ENCODE measurements at places on chromosomes 1 and 21.

GRCh38 chr1:11518791-11519628 is 40.1 kb downstream of the DISP3 start:
- DNase-seq = no peak

DNA sequence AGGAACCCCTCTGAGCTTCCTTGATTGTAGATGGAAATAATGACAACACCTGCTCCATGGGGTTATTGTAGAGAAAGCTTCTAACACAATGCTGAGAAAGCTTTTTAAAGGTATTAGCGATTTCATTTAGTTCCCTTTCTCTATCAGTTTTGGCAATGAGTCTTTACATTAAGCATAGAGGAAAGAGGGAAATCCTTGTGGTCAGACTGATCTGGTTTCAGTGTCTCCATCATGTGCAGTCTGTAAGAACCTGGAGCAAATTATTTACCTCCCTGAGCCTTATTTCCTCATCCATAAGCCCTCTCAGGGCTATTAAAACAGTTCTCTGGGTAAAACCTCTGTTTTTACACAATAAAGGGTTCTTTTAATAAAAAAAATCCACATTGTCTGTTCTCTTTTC is 87.5 kb downstream of the FGGY start:
- no peak for DNase-seq

DNA sequence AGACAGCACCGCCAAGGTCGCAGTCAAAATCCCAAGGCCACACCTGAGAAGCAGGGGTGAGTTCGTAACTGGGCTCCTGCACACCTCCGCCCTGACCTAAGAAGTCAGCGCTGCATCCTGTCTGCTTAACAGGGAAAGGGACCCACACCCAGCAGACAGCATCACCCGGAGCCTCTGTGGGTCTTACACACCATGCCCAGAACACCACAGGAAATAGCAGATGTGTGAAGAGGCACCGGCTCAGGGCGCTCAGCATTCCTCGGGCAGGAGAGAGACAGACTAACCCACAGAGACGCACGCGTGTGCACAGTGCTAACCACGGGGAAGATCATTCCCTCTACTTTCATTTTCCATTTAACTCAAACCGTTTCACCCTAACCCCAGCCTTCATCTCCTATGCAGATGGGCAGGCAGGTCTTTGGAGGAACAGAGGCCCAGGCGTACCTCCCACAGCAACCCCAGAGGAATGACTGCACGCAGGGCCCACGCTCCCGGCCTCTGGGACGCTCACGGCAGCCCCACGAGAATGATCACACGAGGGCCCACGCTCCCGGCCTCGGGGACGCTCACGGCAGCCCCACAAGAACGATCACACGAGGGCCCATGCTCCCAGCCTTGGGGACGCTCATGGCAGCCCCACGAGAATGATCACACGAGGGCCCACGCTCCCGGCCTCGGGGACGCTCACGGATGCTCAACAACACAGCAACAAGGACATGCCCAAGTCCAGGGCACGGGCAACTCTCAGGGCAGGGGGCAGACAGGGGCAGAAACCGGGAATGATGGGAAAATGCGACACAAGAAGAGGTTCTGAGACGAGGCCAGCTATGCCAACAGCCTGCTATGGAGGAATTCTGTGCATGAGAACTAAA is 20.9 kb downstream of the POFUT2 start:
- DNase-seq = no peak

GRCh38 chr21:38793926-38794713 is 11.6 kb upstream of the ETS2 start:
- no peak for DNase-seq

DNA sequence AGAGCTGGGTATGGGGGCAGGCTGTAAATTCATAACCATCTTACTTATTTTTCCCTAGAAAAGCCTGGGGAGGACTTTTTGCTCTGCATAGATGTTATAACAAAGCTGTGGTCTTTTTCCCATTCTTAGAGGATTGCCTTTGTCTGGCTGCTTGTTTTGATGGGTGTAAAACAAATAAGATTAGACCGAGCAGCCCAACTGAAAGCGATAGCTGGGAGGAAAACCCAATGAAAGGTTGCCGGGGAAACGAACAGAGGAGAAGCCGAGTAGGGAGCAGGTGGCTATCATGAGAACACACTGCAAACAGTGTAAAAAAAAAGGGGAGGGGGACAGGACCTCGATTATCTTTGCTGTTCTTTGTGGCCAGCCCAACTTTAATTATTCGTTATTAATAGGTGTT is 1.9 kb downstream of the ELAVL4 start:
- DNase-seq = no peak

- no peak for DNase-seq
Observed at GRCh38 chr1:20466273-20466672, 19.7 kb downstream of the CAMK2N1 start.

DNA sequence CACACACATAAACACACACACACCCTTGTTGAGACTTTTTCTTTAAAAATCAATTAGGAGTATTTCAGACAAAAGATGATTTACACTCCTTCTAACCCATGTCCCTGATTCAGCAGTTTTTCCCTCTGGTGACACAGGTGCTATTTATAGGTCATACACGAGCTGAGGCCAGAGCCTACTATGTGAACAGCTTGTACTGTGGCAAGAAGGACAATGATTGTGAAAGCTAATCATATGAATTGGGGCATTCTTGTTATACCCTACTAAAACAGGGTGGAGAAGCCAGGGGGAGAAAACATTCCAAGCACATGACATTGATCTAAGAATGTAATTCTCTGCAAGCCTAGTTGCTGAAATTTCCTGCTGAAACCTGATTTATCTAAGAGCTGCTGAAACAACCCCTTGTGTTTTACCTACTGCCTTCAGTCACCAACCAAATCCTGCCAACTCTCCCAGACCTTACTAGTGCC is 60.3 kb downstream of the XCL1 start:
- no peak for DNase-seq

GRCh38 chr1:10271869-10272268 is 61.5 kb downstream of the KIF1B start:
- DNase-seq = no peak

GRCh38 chr21:16218682-16219343 is 489.0 kb downstream of the USP25 start:
- no peak for DNase-seq

DNA sequence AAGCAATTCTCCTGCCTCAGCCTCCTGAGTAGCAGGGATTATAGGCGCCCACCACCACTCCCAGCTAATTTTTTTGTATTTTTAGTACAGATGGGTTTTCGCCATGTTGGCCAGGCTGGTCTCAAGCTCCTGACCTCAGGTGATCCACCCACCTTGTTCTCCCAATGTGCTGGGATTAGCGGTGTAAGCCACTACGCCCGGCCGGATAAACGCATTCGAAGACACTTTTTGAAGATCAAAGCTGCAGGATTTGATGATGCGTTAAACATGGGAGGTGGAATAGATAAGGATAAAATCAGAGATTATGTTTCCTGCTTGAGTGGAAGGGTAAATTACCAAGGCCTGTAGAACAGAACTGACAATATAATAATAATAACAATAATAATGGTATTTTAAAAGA is 389.4 kb upstream of the POU3F1 start:
- no peak for DNase-seq

DNA sequence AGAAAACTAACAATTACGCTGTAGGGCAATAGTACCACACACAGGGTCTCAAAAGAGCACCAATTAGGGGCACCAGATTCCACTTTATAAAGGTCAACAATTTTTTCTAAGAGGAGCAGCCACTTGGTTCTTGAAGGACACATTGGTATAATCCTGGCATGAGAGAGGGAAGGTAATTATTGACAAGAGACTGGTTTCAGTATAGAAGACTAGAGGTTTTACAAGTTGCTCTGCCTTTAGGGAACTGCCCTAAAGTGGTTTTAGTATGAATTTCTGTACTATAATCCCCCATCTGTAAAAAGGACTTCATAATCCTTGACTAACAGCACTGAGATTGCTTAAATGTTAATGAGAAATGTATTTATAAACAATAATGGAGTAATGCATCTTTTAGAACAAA is 648.5 kb upstream of the PTBP2 start:
- DNase-seq = no peak

- no peak for DNase-seq
Observed at GRCh38 chr1:32592943-32593342, 53.7 kb downstream of the ZBTB8A start.

- no peak for DNase-seq
Observed at GRCh38 chr1:159092036-159092760, 15.6 kb upstream of the AIM2 start.

DNA sequence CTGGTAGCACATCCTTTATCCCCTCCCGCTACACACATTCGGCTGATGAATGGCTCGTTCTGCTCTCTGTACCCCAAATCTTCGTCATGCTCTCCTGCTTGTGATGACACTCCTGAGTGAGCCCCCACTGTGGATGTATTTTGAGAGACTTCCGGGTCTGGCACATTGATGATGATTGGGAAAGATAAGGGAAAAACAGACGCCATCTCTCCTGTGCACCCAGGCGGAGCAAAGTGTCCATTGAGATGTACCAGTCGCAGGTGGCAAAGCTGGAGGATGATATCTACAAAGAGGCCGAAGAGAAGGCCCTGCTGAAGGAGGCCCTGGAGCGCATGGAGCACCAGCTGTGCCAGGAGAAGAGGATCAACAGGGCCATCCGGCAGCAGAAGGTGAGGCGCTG is 27.9 kb upstream of the EFHD2 start:
- DNase-seq = no peak

DNA sequence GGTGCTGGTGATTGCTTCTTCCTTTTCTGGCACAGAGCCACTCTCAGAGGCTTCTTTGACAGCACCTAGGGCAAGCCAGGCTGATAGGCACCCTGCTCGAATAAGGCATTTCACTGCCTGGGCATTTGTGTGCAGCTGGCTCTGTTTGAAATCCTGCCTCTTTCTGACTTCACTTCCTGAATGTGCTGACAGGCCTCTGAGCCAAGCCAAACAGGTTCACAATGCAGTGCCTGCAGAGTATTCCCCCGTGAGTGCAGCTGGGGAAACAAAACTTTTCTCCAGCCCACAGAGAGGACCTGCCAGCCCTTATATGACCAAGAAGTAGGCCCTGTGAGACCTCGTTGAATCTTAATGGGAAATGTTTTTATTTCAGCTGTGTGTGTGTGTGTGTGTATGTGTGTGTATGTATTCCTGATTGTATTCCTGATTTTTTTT is 10.4 kb downstream of the JUN start:
- DNase-seq = no peak

- DNase-seq = no peak
Observed at GRCh38 chr1:74767490-74767889, 34.5 kb downstream of the TYW3 start.

DNA sequence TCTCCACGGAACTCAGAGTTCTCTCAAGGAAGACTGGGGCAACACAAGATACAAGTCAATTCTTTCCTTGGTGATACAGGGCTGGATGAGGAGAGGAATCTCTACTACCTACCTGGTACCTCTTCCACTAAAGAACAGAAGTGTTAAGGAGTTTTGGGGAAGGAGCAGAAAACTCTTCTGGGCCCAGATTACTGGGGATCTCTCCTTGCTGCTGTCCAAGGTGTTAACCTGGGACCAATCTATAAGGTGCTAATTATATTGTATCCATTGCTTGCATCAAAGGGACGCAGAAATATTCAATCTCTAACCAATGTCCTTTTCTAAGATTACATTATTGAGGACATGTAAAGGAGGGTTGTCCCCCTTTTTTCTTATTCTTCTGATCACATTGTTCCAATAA is 1102.5 kb downstream of the AMY1C start:
- DNase-seq = no peak

- DNase-seq = no peak
Observed at GRCh38 chr1:17646444-17647280, 107.2 kb downstream of the ARHGEF10L start.

- DNase-seq = no peak
Observed at GRCh38 chr1:26130695-26131094, 19.1 kb downstream of the PDIK1L start.

GRCh38 chr1:245341743-245342142 is 187.0 kb downstream of the KIF26B start:
- no peak for DNase-seq

DNA sequence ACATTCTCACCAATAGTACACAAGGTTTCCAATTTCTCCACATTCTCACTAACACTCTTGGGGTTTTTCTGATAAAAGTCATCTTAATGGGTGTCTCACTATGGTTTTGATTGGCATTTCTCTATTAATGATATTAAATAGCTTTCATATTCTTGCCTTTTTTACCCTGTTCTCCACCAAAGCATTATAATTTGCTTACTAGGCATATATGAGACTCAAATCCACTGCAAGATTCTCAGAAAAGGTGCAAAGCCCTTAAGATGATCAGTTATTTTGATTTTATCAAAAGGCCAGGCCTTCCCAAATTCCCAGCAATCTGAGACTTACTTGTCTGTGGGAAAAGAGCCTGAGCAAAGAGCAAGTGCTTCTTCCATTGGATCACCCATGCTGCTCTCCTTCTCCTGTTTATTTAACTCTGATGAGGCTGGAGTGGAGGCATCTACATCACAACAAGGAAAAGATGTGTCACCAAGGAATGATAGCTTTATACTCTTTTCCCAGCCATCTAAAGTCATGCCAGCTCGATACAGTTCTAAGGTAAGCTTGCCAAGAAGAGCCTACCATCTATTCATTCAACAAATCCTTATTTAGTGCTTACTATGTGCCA is 24.6 kb downstream of the CLSPN start:
- DNase-seq = no peak

DNA sequence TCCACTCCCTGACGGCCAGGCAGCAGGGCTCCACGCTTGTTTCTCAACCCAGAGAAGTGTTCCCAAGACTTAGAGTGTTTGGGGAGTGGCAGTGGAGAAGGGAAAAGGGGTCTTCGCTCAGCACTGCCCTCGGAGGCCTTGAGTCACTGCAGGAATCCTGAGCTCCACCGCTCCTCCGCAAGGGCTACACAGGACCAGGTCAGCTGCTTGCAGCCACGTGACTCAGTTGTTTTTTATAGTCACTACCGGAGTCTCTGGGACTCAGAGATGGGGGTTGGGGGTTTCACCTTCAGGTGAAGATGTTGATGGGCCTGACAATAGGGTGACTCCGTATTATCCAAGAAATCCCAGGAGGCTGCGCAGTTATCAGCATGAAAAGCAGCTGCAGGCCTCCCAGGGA is 76.2 kb upstream of the TMEM51 start:
- no peak for DNase-seq

- DNase-seq = no peak
Observed at GRCh38 chr1:30661311-30661710, 62.1 kb downstream of the MATN1 start.

- no peak for DNase-seq
Observed at GRCh38 chr1:221714227-221715152, 27.4 kb downstream of the DUSP10 start.

DNA sequence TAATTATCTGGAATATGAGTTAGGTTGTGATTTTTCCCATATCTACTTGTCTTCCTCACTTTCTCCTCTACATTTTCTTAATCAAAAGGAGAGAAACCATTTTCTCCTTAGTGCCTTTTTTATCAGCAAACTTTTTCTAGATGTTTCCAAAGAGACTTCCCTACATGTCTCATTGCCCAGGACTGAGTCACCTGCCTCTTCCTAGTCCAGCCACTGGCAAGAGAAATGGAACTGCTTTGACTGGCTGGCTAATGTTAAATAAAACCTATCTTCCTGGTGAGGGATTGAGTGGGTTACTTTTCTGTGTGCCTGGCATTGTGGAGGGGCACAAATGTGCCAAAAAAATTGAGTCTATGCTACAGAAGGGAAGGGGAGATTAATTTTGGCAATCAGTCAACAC is 52.1 kb upstream of the CD5L start:
- DNase-seq = no peak
